ENCODE measurements at places on chromosomes 5 and 9. TPM values are rescaled to one million over a fixed set of nuclear protein-coding genes. Genes with fewer than 3 reads are reported as not detected.

DNA sequence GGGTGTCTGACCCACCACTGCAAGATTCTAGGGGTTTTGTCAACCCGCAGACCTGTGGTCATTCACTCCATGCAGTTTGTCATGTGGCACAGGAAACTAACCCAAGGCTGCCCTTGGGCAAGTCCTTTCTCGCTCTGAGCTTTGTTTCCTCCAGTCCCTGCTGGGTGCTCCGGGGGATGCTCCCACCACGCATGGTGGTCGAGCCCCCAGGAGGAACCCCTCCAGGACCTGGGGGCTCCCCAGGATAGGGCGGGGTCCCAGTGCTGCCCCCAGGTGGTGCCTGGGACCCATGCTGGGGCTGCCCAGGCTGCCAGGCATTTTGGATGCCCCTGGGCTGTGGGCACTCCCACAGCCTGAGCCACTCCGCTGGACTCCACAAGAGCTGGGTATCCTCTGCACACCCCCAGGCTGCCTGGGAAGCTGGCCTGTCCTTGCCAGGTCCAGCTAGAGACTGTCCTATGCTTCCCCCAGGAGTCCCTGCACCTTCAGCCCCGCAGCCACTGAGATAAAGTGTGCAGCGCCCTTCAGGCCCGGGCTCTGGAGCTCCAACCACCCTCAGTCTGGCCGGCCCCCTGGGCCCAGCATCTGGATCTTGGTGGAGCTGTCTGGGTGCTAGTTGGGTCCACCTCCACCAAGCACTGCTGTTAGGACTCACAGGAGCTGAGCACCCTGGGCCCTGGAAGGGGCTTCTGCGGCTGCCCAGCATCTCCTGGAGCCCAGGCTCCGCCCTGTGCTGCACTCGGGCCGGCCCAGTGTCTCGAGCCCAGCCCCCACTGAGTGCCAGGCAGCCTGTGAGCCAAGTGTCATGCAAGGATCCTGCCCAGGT lies 104.3 kb downstream of the PHF2 start:
- DNase-seq, result no peak

- no peak for DNase-seq
Measured at GRCh38 chr5:171424726-171425125, 5.3 kb downstream of the FGF18 start.

DNA sequence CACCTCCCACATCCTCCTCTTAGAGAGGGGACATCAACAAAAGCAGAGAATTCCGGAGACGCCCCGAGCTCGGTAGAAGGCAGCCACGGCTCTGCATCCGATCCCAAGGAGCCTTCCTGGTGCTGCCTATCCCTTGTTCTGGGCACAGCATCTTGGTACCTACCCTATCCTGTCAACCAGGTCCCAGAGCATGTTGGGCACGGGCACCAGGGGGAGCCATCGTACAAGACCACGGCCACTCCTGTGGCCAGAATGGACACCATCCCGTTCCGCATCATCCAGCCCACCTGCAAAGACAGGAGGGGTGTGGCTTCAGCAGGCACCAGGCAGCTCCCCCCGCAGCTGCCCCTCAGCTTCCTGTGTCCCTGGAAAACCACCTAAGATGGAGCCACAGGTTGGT lies 62.7 kb upstream of the ZNF354A start:
- no peak for DNase-seq

DNA sequence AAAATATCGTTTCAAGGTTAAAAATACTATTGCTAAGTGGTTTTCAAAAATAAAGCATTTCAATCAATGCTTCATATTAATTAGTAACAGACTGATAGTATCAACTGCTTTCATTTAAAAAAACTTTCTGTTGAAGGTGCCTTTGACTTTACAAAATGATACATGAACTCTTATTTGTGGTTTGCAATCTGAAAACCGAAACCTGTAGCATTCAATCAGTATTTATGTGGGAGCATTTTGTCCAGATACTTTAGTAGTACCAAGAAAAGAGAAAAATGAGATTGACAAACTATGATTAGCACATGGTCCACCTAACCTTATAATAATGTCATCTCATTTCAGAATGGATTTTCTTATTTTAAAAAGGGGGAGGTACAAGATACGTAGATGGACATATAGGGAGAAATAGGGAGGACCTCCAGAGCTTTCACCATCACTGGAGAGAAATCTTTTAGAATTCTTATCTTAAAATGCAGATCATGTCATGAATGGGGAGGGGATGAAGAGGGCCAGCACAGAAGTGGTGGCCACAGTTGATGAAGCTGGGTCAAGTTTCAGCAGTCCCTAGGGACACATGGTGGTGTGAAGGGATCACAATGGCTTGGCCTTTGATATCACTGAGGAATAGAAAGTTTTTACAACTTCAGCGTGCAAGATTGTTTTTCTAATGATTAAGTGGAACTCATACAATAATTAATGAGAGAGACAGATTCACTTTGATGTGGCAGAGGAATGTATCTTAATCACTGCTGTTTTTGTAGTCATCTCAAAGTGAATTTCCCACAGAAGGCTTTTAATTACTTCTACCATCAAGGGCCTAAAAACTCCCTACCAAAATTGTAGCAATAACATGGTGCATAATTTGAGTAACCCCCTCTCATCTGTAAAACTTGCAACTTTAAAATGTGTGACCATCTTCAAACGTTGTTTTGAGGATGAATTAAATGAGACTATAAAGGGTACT lies 322.3 kb upstream of the EDIL3 start:
- no peak for DNase-seq

- no peak for DNase-seq
Measured at GRCh38 chr5:134411228-134411545, 494 bp downstream of the CDKN2AIPNL start.

DNA sequence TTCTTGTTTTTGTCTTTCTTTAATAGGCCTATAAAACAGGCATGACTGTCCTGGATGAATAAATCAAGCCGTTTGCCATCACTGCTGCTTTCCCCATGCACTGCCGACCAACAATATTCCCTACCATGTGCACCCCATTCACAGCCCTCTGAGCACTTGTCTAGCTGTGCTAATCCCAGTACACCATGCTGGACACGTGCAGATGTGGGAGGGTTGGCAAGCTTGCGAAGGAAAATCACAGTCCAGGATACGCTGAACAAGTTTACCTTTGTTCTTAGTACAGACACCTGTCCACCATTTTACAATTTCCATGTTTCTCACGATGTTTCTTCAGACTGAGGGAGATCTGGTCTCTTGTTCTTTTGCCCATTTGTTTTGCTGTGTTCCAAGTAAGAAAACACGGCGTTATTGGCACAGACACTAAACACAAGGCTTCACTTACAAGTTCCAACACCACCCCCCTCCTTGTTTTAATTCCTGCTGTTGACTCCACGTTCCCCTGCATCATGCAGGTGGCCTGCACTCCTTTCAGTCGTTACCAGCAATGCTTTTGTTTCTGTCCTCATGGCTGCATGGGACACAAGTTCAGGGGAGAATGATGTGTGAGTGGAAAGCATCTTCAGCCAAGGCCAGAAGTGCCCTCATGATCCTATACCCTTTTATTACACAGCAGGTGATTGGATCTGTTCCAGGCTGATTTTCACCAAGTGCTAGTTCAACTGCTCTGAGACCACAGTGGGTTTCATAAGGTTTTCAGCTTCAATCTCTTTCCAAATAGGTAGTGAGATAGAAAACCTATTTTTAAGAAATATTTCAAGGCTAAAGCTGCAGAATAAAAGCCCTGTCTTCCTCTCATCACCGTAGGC lies 608.9 kb downstream of the IRX1 start:
- no peak for DNase-seq

DNA sequence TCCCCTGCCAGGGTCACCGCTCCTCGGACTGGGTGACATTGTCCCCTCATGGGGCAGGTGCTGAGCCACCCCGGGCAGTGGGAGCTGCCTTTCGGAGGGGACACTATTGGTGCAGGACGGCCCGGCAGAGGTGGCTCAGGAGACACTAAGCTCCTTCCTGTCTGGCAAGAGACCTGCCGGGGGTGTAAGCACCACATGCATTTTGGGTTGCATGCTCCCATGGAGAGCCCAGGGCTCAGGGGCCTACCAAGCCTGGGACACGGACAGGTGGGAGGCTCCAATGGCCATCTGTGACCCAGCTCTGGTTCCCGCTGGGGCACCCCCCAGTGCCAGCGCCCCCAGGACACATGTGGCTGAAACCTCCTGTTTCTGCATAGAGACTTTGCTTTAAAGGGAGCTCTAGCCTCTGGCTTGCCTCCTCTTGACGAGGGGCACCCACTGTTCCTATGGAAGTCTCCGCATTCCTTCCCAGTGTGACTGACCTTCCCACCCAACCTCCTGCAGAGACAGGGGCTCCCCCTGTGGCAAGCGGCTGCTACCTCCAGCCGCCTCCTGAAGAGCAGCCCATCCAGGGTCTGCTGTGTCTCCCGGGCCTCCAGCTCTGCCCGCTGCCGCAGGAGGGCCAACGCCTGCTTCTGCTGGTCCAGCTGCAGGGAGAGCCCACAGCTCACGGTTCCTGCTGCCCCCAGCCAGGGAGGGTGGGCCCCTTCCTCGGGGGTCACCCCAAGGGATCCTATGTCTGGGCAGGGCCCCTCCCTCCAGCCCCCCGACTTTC lies 28.1 kb downstream of the CCDC187 start:
- DNase-seq, result no peak

The SPINK4 gene
- total RNA-seq, result not detected

The SLC46A2 gene
- not detected for total RNA-seq
